ENCODE measurements at places on chromosomes 6 and 20. TPM values are rescaled to one million over a fixed set of nuclear protein-coding genes. Genes with fewer than 3 reads are reported as not detected.

Gene PLAGL2
- total RNA-seq, result 1.5 TPM

Gene TTLL9
- 0.17 TPM for total RNA-seq

Gene THEMIS
- total RNA-seq, result not detected

Gene ADGB
- not detected for total RNA-seq

Gene NHSL1
- 26.3 TPM for total RNA-seq

Gene EYA2
- total RNA-seq, result 1.5 TPM

Gene MCCD1
- not detected for total RNA-seq

Gene UFL1
- total RNA-seq, result 41.2 TPM

Gene SCRT2
- total RNA-seq, result not detected

Gene PPP1R3G
- total RNA-seq, result 3.3 TPM

Gene FERMT1
- total RNA-seq, result 9.1 TPM

Gene GMPR
- 15.3 TPM for total RNA-seq
